Sigmoid colon (tissue), 7 donors: ENCODE measurements at places on chromosomes 5 and 9. TPM values are rescaled to one million over a fixed set of nuclear protein-coding genes. Genes with fewer than 3 reads are reported as not detected.

DNA sequence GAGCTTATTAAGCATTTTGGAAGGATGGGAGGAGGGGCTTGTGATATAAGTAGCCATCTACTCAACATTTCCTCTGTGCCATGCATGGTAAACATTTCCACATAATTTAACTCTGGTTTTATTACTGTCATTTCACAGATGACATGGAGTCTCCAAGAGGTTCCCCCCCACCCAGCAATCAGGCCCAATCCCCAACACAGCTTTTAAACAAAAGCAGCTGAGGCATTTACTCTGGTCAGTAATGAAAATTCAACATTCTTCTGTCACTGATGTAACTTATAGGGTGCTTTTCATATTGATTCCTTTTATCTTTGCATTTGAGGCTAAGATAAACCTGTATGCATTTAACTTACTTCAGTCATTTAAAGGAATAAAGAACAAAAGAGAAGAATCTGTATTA lies 128.1 kb downstream of the COL23A1 start:
- H3K4me3 ChIP-seq = no peak overlapping the region
- H3K27me3 ChIP-seq = no peaks in the 10 kb centered on the region

DNA sequence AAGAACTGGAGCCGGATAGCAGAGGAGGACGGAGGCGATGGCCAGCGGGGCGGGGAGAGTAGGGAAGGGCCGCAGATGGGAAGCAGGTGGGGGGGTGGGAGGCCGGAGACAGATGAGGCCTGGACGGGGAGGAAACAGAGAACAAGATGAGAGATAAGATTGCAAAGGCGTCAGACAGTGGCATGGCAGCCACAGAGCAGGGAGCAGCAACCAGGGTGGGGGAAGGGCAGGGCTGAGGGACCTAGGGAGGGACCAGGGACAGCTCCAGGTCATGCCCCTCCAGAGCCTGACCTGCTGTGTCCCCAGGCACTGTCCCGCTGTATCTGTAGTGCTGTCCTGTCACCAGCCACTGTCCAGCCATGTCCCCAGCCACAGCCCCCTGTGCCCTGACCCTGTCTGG lies 49.6 kb upstream of the LMX1B start:
- no peaks in the 10 kb centered on the region for H3K4me1 ChIP-seq
- no peak for DNase-seq
- peaks cover 63% of the 10 kb centered on the region for H3K27me3 ChIP-seq
- H3K4me3 ChIP-seq = no peak overlapping the region
- H3K36me3 ChIP-seq = no peaks in the 10 kb centered on the region

FBN2 gene
- total RNA-seq = 0.49 TPM

DNA sequence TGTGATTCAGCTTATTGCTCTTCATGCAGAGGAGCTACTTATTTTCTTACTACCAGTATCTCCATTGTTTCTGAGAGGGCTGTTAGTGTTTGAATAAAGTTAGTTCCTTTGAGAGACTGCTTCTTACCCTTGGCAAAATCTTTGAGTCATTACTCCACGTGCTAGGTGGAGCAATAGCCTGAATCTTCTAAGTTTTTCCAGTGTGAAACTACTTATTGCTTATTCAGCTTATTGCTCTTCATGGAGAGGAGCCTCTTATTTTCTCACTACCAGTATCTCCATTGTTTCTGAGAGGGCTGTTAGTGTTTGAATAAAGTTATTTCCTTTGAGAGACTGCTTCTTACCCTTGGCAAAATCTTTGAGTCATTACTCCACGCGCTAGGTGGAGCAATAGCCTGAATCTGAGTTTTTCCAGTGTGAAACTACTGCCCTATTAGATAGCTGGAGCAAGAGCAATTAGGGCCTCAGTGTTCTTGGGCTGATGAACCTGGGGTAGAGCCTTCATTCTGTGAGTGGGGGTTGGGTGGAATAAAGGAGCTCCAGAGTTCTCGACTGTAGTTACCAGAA lies 41.9 kb downstream of the GPBP1 start:
- no peak for DNase-seq
- H3K36me3 ChIP-seq = peaks cover 20% of the 10 kb centered on the region
- peaks cover 12% of the 10 kb centered on the region for H3K4me1 ChIP-seq
- no peaks in the 10 kb centered on the region for H3K27me3 ChIP-seq
- H3K27ac ChIP-seq = no peak overlapping the region

DNA sequence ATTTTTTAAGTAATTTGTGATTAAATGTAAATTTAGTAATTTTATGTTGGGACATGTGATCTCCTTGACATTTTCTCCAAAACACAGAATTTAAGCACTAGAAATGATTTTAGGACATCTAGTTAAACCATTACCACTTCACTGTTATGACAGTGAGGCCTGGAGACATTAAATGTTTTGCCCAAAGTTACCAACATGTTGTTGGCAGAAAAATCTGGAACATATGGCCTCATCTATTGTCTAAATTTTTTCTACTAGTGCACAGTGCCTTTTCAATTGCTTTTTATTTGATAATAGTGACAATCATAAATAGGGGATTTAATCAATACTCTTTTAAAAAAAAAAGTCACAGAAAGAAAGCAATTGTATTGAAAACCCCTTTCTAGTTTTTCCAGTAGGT lies 45.6 kb downstream of the PIK3R1 start:
- no peaks in the 10 kb centered on the region for H3K36me3 ChIP-seq
- H3K4me1 ChIP-seq = peaks cover 91% of the 10 kb centered on the region
- H3K27ac ChIP-seq = peak overlapping the region; percentile 79
- no peak overlapping the region for H3K4me3 ChIP-seq

DNA sequence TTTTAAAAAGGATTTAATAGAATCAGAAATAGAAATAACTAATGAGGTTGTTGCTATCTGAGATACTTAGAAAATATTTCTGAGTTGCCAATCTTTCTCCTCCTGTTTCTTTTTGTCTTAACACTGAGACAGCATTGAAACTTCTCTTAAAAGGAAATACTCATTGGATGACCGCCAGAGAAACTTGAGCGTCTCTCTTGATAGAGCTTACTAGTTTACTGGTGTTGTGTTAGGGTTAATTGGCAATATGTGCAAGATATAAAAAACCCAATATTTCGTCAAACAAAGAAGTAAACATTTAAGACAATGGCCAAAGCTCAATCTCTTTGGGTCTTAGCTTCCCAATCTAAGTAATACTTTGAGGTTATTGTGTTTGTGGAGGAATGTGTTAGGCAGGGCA lies 176.4 kb upstream of the CHD1 start:
- no peaks in the 10 kb centered on the region for H3K4me1 ChIP-seq
- no peak for DNase-seq
- H3K4me3 ChIP-seq = no peak overlapping the region
- H3K27ac ChIP-seq = no peak overlapping the region
- H3K27me3 ChIP-seq = no peaks in the 10 kb centered on the region

DNA sequence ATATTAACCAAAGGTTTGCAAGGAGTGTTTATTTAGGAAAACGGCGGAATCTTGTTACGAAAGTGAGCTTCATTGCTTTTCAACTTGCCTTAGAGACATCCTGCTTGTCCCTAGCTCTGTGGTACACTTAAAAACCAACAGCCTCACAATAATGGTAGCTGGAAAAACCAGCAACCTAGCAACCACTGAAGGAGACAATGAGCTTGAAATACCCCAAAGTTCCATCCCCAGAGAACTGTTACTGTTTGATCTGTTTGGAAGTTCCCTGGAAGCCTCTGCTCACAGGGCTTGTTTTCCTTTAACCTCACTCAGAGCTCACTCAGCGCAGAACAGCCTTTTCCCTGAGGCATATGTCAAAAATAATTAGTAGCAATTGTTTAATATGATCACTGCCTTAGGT lies 43.2 kb downstream of the SH3TC2 start:
- no peak overlapping the region for H3K4me3 ChIP-seq
- H3K27me3 ChIP-seq = no peaks in the 10 kb centered on the region
- H3K36me3 ChIP-seq = no peaks in the 10 kb centered on the region
- no peak for DNase-seq
- H3K4me1 ChIP-seq = peaks cover 6% of the 10 kb centered on the region
